ENCODE measurements at places on chromosomes 5 and 9.

GRCh38 chr5:137245438-137245837 is 253.7 kb downstream of the SPOCK1 start:
- DNase-seq, result no peak

- DNase-seq, result no peak
These were observed 144.7 kb upstream of the MPDZ start for GRCh38 chr9:13424204-13424603.

GRCh38 chr5:151068433-151069197 is 12.2 kb downstream of the TNIP1 start:
- no peak for DNase-seq

DNA sequence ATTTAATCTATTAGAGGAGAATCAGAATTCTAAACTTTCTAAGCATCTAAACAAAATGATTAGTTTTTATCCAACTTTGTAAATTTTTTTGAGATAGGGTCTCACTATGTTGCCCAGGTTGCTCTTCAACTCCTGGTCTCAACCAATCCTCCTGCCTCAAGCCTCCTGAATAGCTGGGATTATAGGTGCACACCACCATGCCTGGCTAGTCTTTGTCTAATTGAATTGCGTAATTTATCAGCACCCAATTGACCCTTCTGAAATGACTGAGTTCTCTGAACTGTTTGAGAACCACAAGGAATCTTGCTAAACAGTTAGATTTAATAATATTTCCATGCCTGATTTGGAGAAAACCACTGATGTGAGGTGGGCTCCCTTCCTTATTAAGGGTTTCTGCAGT is 75.7 kb downstream of the PJA2 start:
- DNase-seq, result no peak

DNA sequence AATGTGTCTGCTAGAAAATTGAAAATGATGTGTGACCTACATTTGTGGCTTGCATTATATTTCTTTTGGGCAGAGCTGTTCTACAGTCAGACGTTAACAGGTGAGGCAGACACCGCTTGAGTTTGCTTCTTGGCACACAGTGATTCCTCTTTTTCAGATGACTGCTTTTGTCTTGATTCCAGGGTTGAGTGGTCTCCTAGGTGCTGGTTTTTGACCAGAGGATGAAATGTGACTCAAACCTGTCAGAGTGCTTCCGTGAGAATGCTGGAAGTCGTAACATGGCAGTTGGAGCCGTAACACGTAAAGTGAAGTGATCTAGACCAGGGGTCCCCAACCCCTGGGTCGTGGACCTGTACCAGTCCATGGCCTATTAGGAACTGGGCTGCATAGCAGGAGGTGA is 28.3 kb upstream of the NDFIP1 start:
- no peak for DNase-seq

- DNase-seq, result no peak
These were observed 52.3 kb upstream of the JMY start for GRCh38 chr5:79183617-79184016.

DNA sequence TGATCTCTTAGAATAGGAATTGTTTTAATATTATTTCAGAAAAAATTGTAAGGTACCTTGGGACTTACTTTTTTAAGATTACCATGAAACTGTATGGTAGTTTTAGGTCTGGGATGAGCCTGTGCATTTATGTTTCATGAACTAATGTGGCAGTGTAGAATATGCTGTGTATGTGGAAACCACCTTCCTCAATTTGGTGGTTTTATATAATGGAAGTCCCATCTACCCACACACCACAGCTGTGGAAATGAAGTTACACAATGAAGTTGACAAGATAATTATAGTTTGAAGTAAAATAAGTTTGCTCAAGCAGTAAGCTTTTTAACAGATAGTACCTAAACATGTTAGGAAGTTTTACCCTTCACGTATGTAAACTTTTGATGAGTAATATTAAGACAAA is 24.4 kb downstream of the WDR36 start:
- no peak for DNase-seq

- no peak for DNase-seq
These were observed 203.3 kb upstream of the CDH9 start for GRCh38 chr5:27241564-27242257.

- DNase-seq, result no peak
These were observed 35.4 kb downstream of the MAN2A1 start for GRCh38 chr5:109725135-109725534.

GRCh38 chr5:5343568-5343967 is 78.9 kb upstream of the ICE1 start:
- no peak for DNase-seq

- no peak for DNase-seq
These were observed 1.1 kb upstream of the MAT2B start for GRCh38 chr5:163504079-163504931.

- no peak for DNase-seq
These were observed 119.4 kb downstream of the CEP120 start for GRCh38 chr5:123303802-123304201.

GRCh38 chr5:81854915-81855314 is 104.0 kb upstream of the SSBP2 start:
- DNase-seq, result no peak

GRCh38 chr9:124010303-124010664 is 1.3 kb upstream of the LHX2 start:
- DNase-seq, result no peak

GRCh38 chr5:36521838-36522745 is 84.3 kb upstream of the SLC1A3 start:
- DNase-seq, result no peak

DNA sequence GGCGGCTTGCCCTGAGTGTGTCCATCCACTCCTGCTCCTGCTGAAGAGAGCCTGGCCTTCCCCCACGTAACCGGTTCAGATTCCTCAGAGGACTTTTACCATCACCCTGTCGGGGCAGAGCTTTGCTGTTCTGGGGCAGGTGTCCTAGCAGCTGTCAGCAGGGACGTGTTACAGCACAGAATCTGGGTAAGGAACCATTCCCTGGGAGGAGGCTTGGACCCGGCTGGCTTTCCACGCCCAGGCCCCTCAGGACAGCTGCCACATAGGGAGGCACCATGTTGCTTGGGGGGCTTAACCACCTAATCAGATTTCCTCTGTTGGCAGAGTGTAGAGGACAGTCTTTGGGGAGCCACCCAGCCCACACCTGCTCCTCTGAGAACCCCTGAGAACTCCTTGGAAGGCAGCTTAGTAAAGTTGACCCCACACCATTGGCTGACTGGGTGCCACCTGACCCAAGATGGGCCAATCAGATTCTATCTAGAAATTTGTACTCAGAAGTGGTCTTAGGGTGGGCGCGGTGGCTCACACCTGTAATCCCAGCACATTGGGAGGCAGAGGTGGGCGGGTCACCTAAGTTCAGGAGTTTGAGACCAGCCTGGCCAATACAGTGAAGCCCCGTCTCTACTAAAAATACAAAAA is 23.3 kb upstream of the EEIG1 start:
- DNase-seq, result no peak

Data from cerebellar nuclear complex (tissue), 1 donor.